ENCODE measurements at places on chromosomes 12 and 14. TPM values are rescaled to one million over a fixed set of nuclear protein-coding genes. Genes with fewer than 3 reads are reported as not detected.
A peak's percentile ranks its signal among the peaks of the same experiment; 100 is the strongest.

GRCh38 chr12:108514468-108514972, 557 bp upstream of the FICD start:
- peak overlapping the region; percentile 89 for H3K4me3 ChIP-seq
- no peak for DNase-seq
- peaks cover 4% of the 10 kb centered on the region for H3K4me1 ChIP-seq
- H3K27me3 ChIP-seq = no peaks in the 10 kb centered on the region

DNA sequence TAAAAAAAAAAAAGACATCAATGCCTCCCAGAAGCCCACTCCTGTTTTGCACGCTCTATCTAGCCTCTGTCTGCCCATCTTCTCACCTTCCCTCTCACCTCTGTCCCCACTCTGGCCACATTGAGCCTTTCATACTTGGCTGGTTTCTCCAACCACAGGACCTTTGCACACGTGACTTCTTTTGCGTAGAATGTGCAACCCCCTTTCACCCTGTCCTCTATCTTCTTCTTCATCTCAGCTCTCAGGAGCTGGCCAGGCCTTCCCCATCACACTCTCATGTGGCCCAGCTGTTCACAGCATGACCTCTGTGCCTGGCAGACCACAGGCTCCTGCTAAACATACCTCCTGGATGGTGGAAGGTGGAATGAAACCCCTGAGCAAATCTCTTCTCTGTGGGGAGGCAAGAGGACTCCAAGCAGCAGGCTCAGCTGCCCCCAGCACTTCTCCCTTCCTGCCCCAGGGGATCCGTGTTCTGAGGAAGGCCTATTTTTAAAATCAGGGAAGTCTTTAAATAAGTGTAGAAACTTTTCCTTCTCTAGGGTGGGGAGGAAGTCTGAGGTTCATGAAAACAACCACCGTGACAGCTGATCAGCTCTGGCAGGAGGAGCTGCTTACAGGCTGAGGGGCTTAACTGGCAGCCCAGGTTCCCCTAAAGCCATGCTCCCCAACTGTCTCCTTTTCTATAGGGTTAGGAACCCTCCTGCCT, 11.6 kb downstream of the HVCN1 start:
- no peaks in the 10 kb centered on the region for H3K27me3 ChIP-seq
- H3K4me3 ChIP-seq = no peak overlapping the region
- no peak overlapping the region for H3K27ac ChIP-seq
- no peaks in the 10 kb centered on the region for H3K36me3 ChIP-seq
- DNase-seq = no peak
- no peaks in the 10 kb centered on the region for H3K4me1 ChIP-seq

- no peaks in the 10 kb centered on the region for H3K36me3 ChIP-seq
- no peaks in the 10 kb centered on the region for H3K4me1 ChIP-seq
- peak; percentile 53 for DNase-seq
- no peak overlapping the region for H3K4me3 ChIP-seq
- H3K27ac ChIP-seq = no peak overlapping the region
These were observed 31.3 kb downstream of the MIA2 start for GRCh38 chr14:39265033-39265432.

- H3K4me3 ChIP-seq = no peak overlapping the region
- no peaks in the 10 kb centered on the region for H3K36me3 ChIP-seq
- no peaks in the 10 kb centered on the region for H3K27me3 ChIP-seq
- no peak overlapping the region for H3K27ac ChIP-seq
- H3K4me1 ChIP-seq = no peaks in the 10 kb centered on the region
- no peak for DNase-seq
These were observed 296.5 kb upstream of the TMEM132C start for GRCh38 chr12:127970491-127970890.

GRCh38 chr14:95033682-95034632, 123.4 kb downstream of the DICER1 start:
- H3K36me3 ChIP-seq = no peaks in the 10 kb centered on the region
- H3K27ac ChIP-seq = no peak overlapping the region
- no peaks in the 10 kb centered on the region for H3K27me3 ChIP-seq
- H3K4me1 ChIP-seq = no peaks in the 10 kb centered on the region
- DNase-seq = no peak

- no peaks in the 10 kb centered on the region for H3K36me3 ChIP-seq
- H3K27ac ChIP-seq = no peak overlapping the region
- no peaks in the 10 kb centered on the region for H3K27me3 ChIP-seq
- peak; percentile 83 for DNase-seq
- H3K4me3 ChIP-seq = no peak overlapping the region
These were observed 230.2 kb upstream of the RGS6 start for GRCh38 chr14:71701990-71702389.

DNA sequence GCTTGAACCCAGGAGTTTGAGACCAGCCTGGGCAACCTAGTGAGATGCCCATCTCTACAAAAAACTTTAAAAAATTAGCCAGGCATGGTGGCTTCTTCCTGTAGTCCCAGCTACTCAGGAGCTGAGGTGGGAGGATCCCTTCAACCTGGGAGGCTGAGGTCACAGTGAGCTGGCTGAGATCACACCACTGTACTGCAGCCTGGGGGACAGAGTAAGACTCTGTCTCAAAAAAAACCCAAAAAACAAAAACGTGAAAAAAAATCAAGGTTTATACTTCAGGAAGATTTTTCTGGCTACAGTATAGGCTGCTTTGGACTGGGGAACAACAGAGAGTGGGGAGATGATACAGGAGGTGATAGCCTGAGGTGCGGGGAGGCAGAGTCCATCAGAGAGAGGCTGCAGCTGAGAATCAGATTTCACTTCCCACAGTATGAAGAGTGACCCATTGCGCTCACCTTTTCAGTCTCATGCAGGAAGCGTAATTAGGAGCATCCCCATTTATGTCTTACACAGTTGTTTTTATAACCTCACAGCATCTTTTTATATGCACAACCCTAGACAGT, 28.9 kb downstream of the DNAH10 start:
- H3K4me1 ChIP-seq = no peaks in the 10 kb centered on the region
- DNase-seq = no peak
- no peaks in the 10 kb centered on the region for H3K36me3 ChIP-seq
- no peak overlapping the region for H3K27ac ChIP-seq

GRCh38 chr12:70469221-70469820, 103.2 kb downstream of the KCNMB4 start:
- H3K4me1 ChIP-seq = no peaks in the 10 kb centered on the region
- no peak overlapping the region for H3K4me3 ChIP-seq
- no peaks in the 10 kb centered on the region for H3K36me3 ChIP-seq

DNA sequence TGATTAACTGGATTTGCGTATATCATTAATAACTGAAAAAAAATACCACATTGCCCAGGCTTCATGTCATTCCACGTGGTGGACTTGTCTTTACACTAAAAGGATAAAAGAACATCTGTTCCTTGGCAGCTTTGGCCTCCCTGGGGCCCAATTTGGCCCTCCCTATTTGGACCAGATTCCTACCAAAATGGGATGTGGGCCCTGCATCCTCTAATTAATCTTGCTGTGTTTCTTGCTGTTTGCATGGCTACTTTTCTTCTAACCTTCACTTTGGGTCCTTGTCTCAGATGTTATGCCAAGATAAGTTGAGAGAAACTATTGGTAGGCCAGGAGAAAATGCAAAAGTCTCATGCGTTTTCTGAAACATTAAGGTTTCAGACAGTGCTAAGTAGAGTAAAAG, 57.5 kb downstream of the PTHLH start:
- H3K4me3 ChIP-seq = no peak overlapping the region
- DNase-seq = no peak
- no peaks in the 10 kb centered on the region for H3K27me3 ChIP-seq
- H3K4me1 ChIP-seq = no peaks in the 10 kb centered on the region
- H3K36me3 ChIP-seq = no peaks in the 10 kb centered on the region

DNA sequence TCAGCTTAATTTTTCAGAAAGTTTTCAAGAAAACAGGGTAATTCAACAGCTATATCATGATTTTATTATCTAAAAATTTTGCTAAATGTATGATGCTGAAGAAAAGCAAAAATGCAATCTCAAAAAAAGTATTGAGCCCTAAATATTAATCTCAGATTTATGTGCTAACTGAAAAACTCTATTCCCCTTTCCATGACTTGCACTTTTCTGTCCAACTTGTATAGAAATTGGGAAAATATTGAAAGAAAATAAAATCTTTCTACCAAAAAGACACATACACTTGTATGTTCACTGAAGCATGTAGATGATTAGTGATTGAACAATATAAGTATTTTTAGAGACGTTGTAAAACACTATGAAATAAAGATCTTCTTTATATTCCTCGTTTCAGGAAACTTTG, 368.0 kb upstream of the ATXN7L3B start:
- no peaks in the 10 kb centered on the region for H3K4me1 ChIP-seq
- no peak for DNase-seq
- H3K36me3 ChIP-seq = no peaks in the 10 kb centered on the region
- no peaks in the 10 kb centered on the region for H3K27me3 ChIP-seq
- no peak overlapping the region for H3K4me3 ChIP-seq
- no peak overlapping the region for H3K27ac ChIP-seq

GRCh38 chr14:69574263-69574953, at the start of gene CCDC177:
Gene CCDC177, minus strand, starts transcription at chr14:69574871. Its CDS starts 1,249 bp downstream, at chr14:69573622.
- H3K36me3 ChIP-seq = no peaks in the 10 kb centered on the region
- peaks cover 46% of the 10 kb centered on the region for H3K27me3 ChIP-seq
- H3K27ac ChIP-seq = no peak within 1 kb of the TSS

GRCh38 chr12:114919479-114919878, 235.5 kb upstream of the TBX3 start:
- no peak overlapping the region for H3K27ac ChIP-seq
- peaks cover 30% of the 10 kb centered on the region for H3K4me1 ChIP-seq
- no peaks in the 10 kb centered on the region for H3K36me3 ChIP-seq
- H3K27me3 ChIP-seq = no peaks in the 10 kb centered on the region

DNA sequence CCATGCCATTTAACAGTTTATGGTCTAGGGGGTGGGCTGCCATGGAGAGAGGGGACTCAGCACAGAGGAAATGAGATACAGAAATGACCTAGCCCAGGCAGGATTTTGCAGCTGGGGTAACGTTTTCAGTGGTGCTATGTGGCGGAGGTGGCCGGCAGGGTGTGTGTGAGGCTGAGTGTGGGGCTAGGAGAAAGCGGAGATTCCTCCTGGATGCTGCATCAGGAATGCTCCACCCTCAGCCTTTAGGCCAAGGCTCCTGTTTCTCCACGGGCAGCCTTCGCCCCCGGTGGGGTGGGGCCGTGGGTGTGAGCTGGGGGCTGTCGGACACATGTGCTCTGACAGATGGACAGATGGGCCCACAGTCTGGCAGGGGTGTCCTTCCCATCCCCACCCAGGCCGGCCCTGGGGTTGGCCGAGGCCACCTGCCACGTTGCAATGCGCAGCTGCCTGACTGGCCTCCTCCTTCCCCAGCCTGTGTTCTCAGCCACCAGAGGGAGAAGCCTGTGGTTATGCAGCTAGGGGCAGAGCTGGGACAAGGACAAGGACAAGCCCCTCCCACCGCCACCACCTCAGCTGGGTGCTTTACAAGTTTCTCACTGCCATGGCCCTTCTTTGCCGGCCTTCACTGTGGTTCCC, 44.3 kb downstream of the TEAD4 start:
- peaks cover 3% of the 10 kb centered on the region for H3K36me3 ChIP-seq
- no peak overlapping the region for H3K27ac ChIP-seq
- peaks cover under 1% of the 10 kb centered on the region for H3K4me1 ChIP-seq
- H3K27me3 ChIP-seq = no peaks in the 10 kb centered on the region
- no peak overlapping the region for H3K4me3 ChIP-seq

DNA sequence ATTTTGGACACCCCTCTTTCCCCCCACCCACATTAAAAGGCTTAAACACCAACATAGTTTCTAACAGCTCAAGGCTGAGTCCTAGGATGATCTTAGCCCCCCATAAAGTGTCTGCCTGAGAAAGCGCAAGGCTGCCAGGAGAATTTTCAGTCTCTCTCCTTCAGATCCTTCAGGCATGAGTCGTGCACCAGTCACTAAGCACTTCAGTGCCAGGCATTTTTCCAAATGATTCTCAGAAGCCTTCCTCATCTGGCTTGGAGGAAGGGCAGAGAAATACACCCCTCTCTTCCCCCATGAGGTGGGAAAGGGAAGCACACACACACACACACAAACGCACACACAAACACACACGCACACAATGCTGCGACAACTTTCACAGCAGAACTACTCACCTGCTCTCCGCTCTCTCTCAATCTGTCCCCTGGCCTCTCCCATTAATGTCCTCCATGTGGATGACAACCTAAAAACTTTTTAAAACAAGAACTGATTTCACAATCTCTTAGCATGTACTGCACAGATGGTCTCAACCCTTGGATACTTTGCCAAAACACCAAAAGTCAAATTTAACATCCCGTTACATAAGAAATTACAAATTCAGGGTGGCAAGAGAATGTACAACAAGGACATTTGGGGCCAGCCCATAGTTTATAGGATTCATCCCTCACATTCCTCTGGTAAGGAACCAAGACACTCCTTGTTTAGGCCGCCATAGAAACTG, 49.8 kb downstream of the CKAP4 start:
- H3K4me1 ChIP-seq = no peaks in the 10 kb centered on the region
- H3K4me3 ChIP-seq = no peak overlapping the region
- DNase-seq = no peak
- no peaks in the 10 kb centered on the region for H3K36me3 ChIP-seq

DNA sequence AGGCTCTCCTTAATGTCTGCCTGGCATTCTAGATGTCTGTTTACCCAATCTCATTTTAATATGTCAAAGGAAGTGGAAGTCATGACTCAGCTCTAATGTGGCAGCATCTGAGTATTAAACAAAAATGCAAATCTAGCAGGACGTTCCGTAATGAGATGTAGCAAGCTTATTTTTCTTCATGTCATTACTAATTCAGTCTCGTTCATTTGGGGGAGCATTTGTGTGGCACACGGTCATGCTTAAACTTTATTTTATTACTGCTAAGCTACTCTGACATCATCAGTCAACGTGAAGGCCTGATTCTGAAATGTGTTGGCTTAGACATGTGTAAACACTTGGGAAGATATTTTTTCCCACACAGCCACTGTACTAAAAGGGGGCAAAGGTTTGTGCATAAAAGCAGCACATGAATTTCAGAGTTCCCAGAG, 326.7 kb upstream of the TMPO start:
- DNase-seq = peak; percentile 10
- no peaks in the 10 kb centered on the region for H3K4me1 ChIP-seq
- H3K27me3 ChIP-seq = no peaks in the 10 kb centered on the region
- H3K27ac ChIP-seq = no peak overlapping the region
- no peaks in the 10 kb centered on the region for H3K36me3 ChIP-seq

GRCh38 chr14:35687335-35687939, 121.7 kb downstream of the RALGAPA1 start:
- H3K27me3 ChIP-seq = no peaks in the 10 kb centered on the region
- peak; percentile 37 for DNase-seq
- no peaks in the 10 kb centered on the region for H3K36me3 ChIP-seq
- H3K4me3 ChIP-seq = no peak overlapping the region
- no peak overlapping the region for H3K27ac ChIP-seq

MIP gene
- not detected for total RNA-seq

RERGL gene
- not detected for total RNA-seq

VRTN gene
- not detected for total RNA-seq

OGFOD2 gene
- 9.6 TPM for total RNA-seq

LHX5 gene
- total RNA-seq = not detected

MSRB3 gene
- total RNA-seq = 31.3 TPM

PTPRR gene
- under 0.01 TPM for total RNA-seq
